ENCODE measurements at places on chromosomes 6 and 20. TPM values are rescaled to one million over a fixed set of nuclear protein-coding genes. Genes with fewer than 3 reads are reported as not detected.

TMEM30A gene
- 49.8 TPM for total RNA-seq

SOBP gene
- 14.8 TPM for total RNA-seq

PRRT1 gene
- 0.51 TPM for total RNA-seq

BMP7 gene
- not detected for total RNA-seq

DNA sequence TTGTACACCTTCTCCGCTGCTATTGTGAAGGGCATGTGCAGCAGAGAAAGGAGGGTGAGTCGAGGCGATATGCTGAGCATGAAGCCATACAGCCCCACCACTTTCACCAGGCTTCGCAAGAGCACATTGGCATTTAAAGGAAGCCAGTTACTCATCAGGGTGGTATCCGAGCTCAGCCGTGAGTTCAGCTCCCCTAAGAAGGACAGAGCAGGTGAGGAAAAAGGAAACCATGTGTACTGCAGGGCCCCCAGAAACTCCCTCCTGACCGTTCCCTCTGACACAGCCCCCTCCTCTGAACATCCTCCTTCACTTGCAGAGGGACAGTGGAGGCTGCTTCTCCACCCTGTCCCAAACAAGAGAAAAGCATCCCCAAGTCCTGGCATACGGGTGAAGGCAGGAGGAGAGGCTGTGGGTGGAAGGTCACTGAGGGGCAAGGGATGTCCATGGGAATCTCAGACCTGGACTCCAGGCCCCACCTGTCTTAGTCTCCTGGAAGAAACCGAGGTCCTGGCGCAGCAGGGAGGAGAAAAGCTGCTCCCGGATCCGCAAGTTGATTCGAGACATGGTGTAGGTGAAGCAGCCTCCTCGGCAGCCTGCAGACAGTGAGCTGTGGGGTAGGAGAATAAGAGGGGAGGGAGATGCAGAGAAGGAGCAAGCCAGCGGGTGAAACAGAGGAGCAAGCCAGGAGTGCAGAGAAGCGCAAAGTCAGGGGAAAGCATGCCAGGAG is 3.2 kb downstream of the TAP2 start:
- H3K4me1 ChIP-seq, result peaks cover 12% of the 10 kb centered on the region
- H3K27ac ChIP-seq, result no peak overlapping the region
- no peak for DNase-seq
- H3K4me3 ChIP-seq, result no peak overlapping the region
- H3K27me3 ChIP-seq, result no peaks in the 10 kb centered on the region

- DNase-seq, result no peak
- H3K4me1 ChIP-seq, result peaks cover 7% of the 10 kb centered on the region
- H3K27ac ChIP-seq, result peak overlapping the region; percentile 76
- no peaks in the 10 kb centered on the region for H3K27me3 ChIP-seq
Observed at GRCh38 chr6:3456395-3456897, 404 bp downstream of the SLC22A23 start.

AFG1L gene
- total RNA-seq, result 5.4 TPM

NKAPL gene
- total RNA-seq, result 5.0 TPM

DNA sequence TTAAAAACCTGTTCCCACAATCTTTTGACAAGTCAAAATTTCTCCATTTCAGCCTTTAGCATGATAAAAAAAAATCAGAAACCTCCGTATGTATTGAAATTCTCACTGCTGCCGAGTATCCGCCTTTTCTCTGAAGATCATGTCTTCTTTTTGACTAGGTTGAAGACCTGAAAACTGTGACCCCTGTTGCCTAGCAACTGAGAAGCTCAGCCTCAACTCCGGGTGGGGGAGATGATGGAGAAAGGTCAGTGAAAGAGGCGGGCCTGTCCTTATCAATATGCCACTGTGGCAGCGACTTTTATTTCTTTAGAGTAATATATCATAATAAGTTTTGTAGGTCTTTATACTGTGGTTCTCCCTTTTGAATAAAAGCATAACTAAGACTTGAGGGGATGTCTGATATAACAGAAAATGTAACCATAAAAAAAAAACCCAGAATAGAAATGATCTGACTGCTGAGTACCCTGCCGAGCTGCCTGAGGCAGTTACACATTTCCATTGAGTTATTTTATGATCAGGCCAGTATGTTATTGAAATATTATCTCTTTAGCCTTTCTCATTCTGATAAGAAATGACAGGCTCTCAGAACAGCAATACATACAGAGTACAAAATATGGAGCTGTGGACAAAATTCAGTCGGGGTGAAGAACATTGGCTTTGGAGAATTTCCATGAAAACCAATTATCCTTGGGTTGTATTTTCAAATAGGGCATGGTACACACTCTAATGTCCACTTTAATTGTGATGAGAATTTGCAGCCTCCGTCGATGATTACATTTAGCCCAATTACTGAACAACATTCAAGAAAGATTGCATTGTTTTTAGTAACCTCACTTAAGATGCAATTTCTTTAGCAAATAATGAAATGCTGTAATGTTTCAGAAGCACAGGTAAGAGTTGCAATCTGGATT is 136.7 kb upstream of the EEF1E1 start:
- no peaks in the 10 kb centered on the region for H3K36me3 ChIP-seq
- no peaks in the 10 kb centered on the region for H3K4me1 ChIP-seq
- H3K27ac ChIP-seq, result no peak overlapping the region
- no peak overlapping the region for H3K4me3 ChIP-seq
- H3K27me3 ChIP-seq, result no peaks in the 10 kb centered on the region
- no peak for DNase-seq

DNA sequence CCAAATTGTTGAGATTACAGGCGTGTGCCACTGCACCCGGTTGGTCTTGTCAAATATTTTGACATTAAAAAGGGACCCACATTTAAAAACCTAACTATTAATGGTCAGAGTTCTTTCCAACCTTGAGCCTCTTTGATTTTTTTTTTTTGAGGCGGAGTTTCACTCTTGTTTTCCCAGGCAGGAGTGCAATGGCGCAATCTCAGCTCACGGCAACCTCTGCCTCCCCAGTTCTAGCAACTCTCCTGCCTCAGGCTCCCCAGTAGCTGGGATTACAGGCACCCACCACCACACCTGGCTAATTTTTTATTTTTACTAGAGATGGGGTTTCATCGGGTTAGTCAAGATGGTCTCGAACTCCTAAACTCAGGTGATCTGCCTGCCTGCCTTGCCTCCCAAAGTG is 31.3 kb downstream of the CTNNBL1 start:
- H3K36me3 ChIP-seq, result no peaks in the 10 kb centered on the region
- DNase-seq, result no peak
- H3K4me1 ChIP-seq, result peaks cover 45% of the 10 kb centered on the region
- H3K27me3 ChIP-seq, result no peaks in the 10 kb centered on the region
- H3K27ac ChIP-seq, result no peak overlapping the region

DNA sequence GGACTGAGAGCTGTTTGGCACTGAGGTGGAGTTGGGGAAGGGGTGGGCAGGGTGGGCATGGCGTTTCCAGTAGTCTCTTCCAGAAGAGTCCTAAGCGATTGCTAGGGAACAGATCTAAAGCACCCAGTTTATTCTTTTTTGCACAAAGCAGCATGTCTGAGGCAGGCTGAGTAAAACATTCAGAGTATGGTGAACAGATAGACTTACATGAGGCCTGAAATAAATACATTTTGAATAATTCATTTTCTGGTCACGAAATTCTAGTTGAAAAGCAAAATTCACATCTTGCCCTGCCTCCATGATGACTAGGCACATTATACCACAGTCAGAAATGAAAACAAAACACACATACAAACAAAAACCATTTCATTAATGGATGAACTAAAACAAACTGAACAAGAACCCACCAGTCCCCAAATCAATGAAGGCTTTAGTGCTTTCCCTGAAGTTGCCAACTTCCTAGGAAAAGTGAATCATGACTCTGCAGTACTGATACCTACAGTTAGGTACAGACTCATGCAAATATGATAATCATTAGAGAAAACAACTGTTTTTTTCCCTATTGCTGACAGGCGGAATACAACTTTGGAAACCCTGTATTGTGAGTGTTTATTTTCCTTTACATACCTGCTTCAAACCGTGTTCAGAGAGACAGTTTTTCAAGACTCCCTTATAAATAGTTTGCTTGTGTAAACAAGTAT is 702.9 kb upstream of the POU3F2 start:
- H3K27ac ChIP-seq, result no peak overlapping the region
- H3K27me3 ChIP-seq, result no peaks in the 10 kb centered on the region
- H3K36me3 ChIP-seq, result no peaks in the 10 kb centered on the region
- H3K4me3 ChIP-seq, result no peak overlapping the region

- no peak overlapping the region for H3K27ac ChIP-seq
- H3K4me3 ChIP-seq, result no peak overlapping the region
- H3K36me3 ChIP-seq, result no peaks in the 10 kb centered on the region
- H3K27me3 ChIP-seq, result no peaks in the 10 kb centered on the region
- H3K4me1 ChIP-seq, result no peaks in the 10 kb centered on the region
Observed at GRCh38 chr6:97701801-97702200, 418.8 kb upstream of the MMS22L start.

- H3K4me1 ChIP-seq, result no peaks in the 10 kb centered on the region
- no peak overlapping the region for H3K27ac ChIP-seq
- no peaks in the 10 kb centered on the region for H3K36me3 ChIP-seq
- no peak overlapping the region for H3K4me3 ChIP-seq
Observed at GRCh38 chr20:18989736-18990474, 176.3 kb downstream of the SCP2D1 start.

DNA sequence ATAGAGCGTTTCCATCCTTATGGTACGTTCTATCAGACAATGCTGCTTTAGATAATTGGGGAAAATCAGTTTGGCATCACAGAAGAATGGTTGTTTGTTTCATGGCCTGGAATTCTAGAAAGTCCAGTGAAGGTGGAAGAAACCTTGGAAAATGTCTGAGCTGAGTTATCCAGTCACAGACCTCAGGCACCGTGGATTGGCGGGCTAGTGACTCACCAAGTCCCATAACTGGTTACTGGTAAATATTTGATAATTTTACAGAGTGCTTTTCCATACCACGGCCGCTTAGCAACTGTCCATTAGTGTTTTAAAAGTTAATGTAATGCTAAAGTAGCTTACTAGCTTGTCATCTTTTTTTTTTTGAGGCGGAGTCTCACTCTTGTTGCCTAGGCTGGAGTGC is 99.4 kb downstream of the SLC35B3 start:
- no peak overlapping the region for H3K27ac ChIP-seq
- no peaks in the 10 kb centered on the region for H3K36me3 ChIP-seq
- DNase-seq, result no peak
- H3K27me3 ChIP-seq, result no peaks in the 10 kb centered on the region
- no peaks in the 10 kb centered on the region for H3K4me1 ChIP-seq

TCP11 gene
- not detected for total RNA-seq

DNA sequence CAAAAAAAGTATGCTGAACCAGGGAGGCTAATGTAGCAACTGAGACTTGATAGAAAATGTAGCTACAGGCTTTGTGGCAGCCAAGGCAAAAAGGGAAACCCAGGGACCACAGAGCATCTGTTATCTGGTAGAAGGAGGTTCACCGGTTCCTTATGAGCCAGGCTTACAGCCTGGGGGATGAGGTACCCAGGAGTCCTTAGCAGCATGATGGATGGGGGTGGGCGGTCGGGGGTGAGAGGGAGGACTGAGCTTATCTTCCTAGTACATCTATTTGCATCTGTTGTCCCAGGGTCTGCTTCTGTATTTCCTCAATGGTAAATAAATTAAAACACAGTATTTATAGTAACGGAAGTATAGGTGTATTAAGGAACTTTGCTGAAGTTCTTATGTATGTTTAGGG is 1.1 kb upstream of the GDAP1L1 start:
- no peak for DNase-seq
- H3K4me3 ChIP-seq, result no peak overlapping the region
- peaks cover 40% of the 10 kb centered on the region for H3K27me3 ChIP-seq
- no peaks in the 10 kb centered on the region for H3K4me1 ChIP-seq
- no peak overlapping the region for H3K27ac ChIP-seq

TXLNB gene
- total RNA-seq, result 170 TPM

DNA sequence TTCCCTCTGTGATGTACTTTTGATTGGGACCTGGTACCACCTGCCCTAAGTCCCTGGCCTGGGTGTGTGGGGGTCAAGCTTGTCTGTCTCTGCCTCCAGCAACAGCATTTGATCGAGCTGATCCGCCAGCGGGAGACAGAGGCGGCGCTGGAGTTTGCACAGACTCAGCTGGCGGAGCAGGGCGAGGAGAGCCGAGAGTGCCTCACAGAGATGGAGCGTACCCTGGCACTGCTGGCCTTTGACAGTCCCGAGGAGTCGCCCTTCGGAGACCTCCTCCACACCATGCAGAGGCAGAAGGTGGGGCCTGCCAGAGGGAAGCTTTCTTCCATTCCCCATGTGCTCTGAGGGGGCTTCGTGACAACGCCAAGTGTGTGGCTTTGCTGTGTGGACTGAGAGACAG is 5.4 kb downstream of the GID8 start:
- DNase-seq, result no peak
- no peak overlapping the region for H3K27ac ChIP-seq
- peaks cover 22% of the 10 kb centered on the region for H3K4me1 ChIP-seq

DNA sequence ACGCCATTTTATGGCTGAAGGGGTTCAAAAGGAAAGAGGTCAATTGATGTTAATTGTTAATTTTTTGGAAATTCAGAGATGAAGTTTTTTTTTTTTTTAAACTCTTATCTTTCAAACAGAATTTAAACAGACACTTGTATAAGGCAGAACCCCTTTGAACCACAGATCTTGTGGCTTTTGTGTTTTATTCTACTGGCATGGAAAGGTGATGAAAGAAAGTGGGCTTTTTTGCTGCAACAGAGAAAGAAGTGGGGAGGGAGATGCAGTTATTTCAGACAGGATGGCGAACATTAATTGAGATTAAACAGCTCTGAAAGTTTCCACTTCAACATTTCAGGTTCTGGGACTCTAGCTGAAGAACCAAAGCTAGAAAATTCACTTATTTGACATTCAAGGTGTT is 200.9 kb downstream of the GJA10 start:
- H3K36me3 ChIP-seq, result no peaks in the 10 kb centered on the region
- no peak overlapping the region for H3K4me3 ChIP-seq
- H3K27me3 ChIP-seq, result no peaks in the 10 kb centered on the region
- peaks cover 39% of the 10 kb centered on the region for H3K4me1 ChIP-seq
- H3K27ac ChIP-seq, result no peak overlapping the region

DNA sequence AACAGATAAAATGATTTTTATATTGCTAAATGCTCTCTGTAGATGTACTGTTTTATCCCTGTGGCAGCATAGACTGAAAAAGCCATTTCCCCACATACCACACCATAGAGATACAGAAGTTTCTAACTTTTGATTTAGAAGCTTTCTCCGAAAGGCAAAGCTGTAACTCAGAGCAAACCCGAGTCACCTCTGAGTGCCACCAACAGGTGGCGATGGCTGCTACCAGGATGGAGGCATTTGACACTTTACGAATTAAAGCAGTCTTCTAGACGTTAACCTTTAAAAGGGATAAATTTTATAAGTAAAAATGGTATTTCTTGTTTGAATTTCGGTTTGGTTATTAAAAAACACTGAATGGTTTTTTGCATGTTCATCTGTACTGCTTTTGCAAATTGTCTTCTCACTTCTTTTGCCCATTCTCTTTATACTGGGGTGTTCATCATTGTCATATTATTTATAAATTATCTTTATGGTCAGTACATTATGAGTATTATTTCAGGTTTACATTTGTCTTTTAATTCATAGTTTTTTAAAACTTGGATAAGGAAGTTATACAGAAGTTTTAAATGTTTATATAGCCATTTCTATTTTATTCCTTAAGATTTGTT is 201.0 kb upstream of the CEP162 start:
- no peaks in the 10 kb centered on the region for H3K36me3 ChIP-seq
- H3K4me1 ChIP-seq, result no peaks in the 10 kb centered on the region
- peak; percentile 23 for DNase-seq
- no peak overlapping the region for H3K4me3 ChIP-seq

GRCh38 chr6:119493980-119494379 is 144.4 kb upstream of the MAN1A1 start:
- H3K27ac ChIP-seq, result no peak overlapping the region
- no peak overlapping the region for H3K4me3 ChIP-seq
- DNase-seq, result no peak
- H3K4me1 ChIP-seq, result no peaks in the 10 kb centered on the region

IYD gene
- not detected for total RNA-seq

- H3K4me1 ChIP-seq, result peaks cover 7% of the 10 kb centered on the region
- H3K27ac ChIP-seq, result peak within 1 kb of the TSS; percentile 61
- no peaks in the 10 kb centered on the region for H3K27me3 ChIP-seq
- H3K4me3 ChIP-seq, result peak within 1 kb of the TSS; percentile 80
Observed at GRCh38 chr6:28252009-28252975, at the start of gene ZKSCAN4. ZKSCAN4 (minus strand) TSS chr6:28252269; CDS start chr6:28251980, 289 bp downstream.

STX7 gene
- total RNA-seq, result 23.6 TPM

Data from psoas muscle (tissue), 8 donors.